ENCODE measurements at places on chromosomes 7 and 10.

- DNase-seq: no peak
Measured at GRCh38 chr10:82643601-82644000, 768.6 kb downstream of the NRG3 start.

- DNase-seq: no peak
Measured at GRCh38 chr10:8229153-8229552, 174.7 kb downstream of the GATA3 start.

GRCh38 chr10:102409604-102410428 is 8.8 kb downstream of the PSD start:
- no peak for DNase-seq

- DNase-seq: peak; percentile 47
Measured at GRCh38 chr7:2019711-2020511, 212.8 kb downstream of the MAD1L1 start.
